ENCODE measurements at places on chromosomes 4 and X.

- peak; percentile 72 for DNase-seq
These were observed 219.0 kb downstream of the TLL1 start for GRCh38 chr4:166091912-166092510.

- DNase-seq, result peak; percentile 66
These were observed at the start of gene PLXNB3 for GRCh38 chrX:153763989-153764755. Gene PLXNB3 (plus strand): TSS chrX:153764249. CDS start chrX:153765536, 1,287 bp downstream.

DNA sequence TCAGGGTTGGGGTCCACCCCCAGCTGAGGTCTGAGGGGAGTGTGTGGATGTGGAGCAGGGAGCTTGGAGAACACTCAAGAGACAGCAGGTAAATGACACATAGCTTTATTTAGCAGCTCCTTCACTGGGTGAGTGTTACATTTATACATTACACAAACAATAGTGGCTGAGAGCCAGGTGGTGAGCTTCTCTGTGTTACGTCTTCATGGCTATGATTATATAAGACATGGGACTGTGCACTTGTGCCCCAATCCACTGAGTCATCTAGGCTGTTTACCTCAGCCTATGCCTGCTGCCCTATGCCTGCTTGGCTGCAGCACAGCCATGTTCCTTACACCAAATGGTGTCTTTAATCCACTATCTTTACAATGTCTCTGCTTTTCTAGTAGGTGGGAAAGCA lies 459.6 kb downstream of the AFF2 start:
- no peak for DNase-seq

- DNase-seq, result no peak
These were observed 640.6 kb downstream of the PCDH7 start for GRCh38 chr4:31360786-31361185.

- DNase-seq, result no peak
These were observed 138.8 kb upstream of the MAP9 start for GRCh38 chr4:155515444-155516075.

DNA sequence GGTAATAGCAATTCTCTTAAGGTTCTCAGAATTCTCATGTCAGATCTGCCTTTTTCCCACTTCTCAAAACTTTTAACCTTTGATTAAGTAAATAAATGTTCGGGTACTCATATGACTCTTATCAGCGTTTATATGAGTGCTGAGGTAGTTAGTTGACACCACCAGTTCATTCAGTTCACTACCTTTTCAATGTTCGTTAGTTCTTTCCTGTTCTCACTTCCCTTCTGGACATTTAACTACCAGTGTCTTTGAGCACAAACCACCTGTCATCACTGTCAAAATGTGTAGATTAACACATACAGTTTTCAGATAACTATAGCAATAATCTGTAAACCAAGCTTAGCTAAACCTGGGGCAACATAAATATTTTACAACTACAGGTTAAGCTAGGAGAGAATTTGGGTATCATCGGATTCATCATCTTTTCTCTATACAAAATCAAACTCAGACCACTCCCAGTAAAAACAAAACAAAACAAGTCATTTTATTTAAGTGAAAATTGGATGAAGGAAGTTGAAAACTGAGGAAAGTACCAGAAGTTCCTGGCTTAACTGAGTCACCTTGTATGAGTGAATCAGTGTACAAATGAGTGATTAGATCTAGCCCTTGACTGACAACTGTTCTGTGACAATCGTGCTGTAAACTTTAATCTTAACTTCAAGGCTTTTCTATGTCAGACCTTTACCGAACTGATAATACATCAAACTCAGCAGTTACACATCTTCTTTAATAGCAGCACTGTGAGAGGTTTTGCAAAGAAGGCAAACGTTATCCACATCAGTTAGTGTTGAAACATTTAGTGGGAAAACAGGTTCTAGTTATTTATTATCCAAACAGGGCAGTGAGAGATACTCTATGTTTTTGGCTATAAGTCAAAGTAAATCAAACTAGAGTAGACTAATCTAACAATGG lies 41.9 kb downstream of the ARHGEF38 start:
- DNase-seq, result no peak

DNA sequence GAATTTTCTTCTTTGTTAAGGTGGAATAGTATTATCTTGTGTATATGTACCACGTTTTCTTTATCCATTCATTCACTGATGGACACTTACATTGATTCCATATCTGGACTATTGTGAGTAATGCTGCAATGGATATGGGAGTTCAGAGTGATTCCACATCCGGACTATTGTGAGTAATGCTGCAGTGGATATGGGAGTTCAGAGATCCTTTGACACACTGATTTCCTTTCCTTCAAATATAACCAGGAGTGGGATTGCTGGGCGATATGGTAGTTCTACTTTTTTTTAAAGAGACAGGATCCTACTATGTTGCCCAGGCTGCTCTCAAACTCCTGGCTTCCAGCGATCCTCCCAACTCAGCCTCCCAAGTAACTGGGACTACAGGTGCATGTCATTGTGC lies 12.1 kb downstream of the TMEM156 start:
- DNase-seq, result no peak

Data from lung microvascular endothelial cell (primary cell).